ENCODE measurements at places on chromosomes 11 and 22. TPM values are rescaled to one million over a fixed set of nuclear protein-coding genes. Genes with fewer than 3 reads are reported as not detected.
A peak's percentile ranks its signal among the peaks of the same experiment; 100 is the strongest.

Gene CBLIF
- total RNA-seq = not detected

Gene FAM168A
- 8.2 TPM for total RNA-seq

Gene GNAZ
- 6.0 TPM for total RNA-seq

Gene NEFH
- total RNA-seq = not detected

Gene TMPRSS4
- 157 TPM for total RNA-seq

Gene SHANK3
- total RNA-seq = not detected

- no peak for DNase-seq
Measured at GRCh38 chr11:130070846-130071200, 1.1 kb downstream of the APLP2 start.

- DNase-seq = no peak
Measured at GRCh38 chr11:5550440-5551095, 2.2 kb upstream of the OR52H1 start.

GRCh38 chr11:104510169-104510568 lies 346.2 kb upstream of the PDGFD start:
- DNase-seq = no peak

DNA sequence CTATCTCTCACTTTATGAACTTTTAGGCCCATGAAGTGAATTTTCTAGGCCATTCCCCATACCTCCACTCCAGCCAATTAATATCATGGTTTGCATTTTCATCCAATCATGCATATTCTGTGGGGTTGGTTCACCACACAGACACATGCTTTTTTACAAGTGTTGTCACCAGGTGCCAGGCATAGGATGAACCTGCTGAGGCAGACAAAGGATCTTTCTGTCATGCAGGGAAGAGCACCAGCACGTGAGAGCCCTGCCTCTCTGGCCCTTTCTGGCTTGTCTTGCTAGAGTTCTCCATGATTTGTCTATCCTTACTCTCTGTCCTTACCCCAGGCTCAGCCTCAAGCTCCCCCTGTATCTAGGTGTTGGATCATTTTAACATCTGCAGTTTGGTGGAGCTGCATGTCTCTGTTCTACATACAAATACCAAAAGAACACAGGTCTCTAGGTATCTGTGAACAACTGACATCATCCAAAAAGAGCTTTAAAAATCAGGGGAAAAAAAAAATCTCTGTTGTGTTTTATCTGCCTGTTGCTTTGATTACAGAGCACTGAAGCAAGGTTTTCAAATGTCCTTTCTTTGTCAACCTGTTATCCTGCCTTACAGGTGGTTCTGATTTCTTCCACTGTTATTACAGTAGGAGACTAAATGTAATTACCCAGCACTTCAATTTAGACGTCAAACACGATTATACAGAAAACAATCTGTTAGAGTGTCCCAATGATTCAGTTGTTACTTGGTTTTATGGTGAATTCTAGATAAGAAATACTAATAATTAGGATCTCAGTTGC lies 58.4 kb upstream of the GRAMD1B start:
- no peak for DNase-seq

- no peak for DNase-seq
Measured at GRCh38 chr22:28505416-28506149, 174.1 kb downstream of the TTC28 start.

DNA sequence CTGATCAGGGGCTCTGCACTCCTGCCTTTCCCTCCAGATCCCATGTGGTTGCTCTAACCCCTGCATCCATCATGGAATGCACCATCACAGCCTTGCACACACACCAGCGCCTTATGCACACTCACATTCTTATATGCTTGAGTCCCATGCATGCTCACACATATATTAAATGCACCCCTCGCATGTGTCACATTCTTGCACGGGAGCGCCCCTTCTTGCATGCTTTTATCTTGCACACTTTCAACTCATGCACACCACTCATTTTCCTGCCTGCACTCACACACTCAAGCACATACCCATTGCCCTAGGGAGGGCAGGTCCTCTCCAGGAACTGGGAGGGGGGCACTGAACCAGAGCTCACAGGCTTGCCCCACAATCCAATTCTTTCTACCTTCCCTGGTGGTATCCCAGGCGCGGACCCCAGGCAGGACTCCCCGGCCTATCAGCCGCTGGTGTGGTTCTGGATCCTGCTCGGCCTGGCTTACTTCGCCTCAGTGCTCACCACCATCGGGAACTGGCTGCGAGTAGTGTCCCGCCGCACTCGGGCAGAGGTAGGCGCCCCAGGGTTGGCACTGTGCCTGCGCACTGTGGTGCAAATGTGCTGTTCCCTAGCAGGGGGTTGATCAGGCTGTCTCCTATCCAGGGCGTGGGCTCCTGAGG lies 2.3 kb upstream of the CATSPERZ start:
- DNase-seq = no peak

DNA sequence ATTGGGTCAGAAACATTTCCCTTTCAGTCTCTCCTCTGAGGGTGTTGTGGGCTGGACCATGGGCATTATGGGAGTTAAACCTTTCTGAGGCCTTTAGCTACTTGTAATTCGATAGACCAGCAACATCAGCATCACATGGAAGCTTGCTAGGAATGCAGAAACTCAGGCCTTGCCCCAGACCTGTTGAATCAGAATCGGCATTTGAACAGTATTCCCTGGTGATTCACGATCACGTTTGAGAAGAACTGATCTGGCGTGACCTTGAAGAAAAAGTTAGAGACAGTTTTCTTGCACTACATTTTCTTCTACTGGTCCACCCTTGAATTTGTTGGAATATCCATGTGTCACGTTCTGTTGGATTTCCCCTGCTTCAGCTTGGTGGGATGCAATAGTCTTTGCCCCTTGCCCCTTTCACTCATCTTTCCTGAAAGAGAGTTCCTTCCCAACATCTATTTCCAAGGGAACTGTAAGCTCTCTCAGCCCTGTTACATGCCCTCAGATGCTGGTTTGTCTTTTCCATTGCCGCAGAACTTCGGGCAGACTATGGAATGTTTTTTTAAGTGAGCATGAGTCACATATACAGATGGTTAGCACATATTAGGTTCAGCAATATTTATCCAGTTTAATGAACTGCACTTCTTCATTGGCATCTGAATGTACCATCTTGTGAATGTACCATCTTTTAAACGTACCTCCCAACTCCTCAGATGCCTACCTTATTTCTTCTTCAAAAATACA lies 23.9 kb downstream of the EHF start:
- no peak for DNase-seq

GRCh38 chr22:20574920-20575353 lies 67.5 kb downstream of the MED15 start:
- no peak for DNase-seq

GRCh38 chr11:70141486-70142220 lies 61.4 kb upstream of the FADD start:
- DNase-seq = no peak

DNA sequence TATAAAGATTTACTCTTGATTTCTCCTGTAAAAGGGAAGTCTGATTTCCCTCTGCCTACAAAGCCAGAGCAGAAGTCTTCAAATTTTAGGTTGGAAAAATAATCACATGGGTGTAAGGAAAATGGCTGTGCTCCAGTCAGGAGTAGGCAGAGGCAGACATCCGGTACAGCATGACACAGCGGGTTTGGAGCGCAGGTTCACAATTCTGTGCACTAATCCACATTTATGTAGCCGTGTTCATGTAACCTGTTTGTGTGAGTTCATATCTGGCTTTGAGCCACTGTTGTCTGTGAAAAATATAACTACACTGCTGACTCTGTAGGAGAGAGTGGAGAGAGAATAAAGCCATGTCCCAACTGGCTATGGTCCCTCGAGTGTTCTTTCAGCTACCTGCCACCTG lies 248.0 kb downstream of the CASP12 start:
- no peak for DNase-seq

DNA sequence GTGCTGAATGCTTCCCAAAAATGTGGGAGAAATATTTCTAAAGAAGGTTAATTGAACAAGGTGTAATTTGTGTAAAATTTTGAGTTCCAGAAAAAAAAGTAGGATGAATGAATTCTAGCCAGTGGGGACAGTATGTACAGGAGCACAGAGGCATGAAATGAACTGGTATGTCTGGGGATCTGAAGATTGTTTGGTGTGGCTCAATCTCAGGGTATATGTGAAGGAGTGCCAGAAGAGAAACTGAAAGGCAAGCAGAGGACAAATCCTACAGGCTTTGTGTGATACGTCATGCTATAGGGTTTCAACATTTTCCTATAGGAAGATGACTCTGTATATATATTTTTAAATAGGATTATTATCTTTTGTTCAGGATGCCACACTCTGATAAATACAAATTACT lies 126.9 kb downstream of the FAM181B start:
- DNase-seq = no peak

DNA sequence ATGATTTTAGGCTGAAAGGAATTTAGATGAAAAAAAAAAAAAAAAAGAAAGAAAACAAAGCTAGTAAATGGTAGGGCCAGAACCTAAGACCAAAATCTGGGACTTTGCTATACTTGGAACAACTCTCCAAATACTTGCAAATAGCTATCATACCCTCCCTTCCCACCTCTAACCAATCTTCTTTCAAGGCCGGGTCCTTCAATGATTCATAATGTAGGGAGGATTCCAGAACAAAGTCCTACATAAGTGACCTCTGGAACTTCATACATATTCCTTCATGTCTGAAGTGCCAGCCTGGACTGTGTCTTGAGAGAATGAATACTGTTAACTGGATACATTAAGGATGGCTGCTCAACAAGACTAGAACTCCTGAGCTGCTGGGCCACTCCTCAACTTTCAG lies 9.9 kb downstream of the STK33 start:
- peak; percentile 9 for DNase-seq

DNA sequence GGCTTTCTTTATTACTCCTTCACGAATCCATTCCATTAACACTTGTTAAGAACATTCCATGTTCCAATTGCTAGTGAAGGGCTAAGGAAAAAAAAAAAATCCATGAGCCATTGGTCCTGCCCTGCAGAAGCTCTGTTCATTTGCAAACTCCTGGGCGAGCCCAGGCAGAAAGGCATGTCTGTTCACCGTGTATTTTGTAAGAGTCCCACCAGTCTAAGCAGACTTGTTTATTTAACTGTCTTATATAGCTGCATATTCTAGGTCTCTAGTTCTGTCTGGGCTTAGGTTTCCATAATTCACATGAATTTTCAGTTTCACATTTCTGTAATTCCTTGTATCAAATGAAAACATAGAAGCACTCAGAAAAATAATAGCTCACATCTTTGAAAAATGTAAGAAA lies 97.4 kb upstream of the POU2AF2 start:
- DNase-seq = no peak

DNA sequence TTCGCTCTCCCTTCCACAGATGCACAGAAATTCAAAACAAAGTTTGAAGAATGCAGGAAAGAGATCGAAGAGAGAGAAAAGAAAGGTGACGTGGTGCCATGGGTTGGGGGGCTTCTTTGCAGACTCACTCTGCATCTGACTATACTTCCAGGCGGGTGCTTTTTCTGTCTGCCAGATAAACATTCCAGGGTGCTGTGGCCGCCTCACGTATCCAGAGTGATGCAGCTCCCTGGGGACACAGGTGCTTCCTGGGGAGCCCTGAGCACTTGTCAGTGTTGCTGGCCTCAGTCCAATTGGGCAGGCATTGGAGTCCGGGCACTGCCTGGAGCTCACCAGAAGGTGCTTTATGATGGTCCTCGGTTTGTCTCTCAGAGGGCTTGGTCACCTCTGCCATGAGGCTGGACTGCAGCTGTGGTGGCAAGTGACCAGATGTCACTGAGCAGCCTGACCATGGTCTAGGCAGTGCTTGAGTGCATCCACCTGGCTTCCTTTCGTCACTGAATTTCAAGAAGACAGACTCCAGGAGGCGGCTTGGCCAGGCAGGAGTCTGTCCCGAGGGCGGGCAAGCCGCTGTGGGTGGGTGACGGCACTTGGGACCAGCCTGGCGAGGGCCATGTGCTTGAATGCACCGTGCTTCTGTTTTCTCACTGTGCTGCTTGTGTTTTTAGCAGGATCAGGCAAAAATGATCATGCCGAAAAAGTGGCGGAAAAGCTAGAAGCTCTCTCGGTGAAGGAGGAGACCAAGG lies 5.1 kb upstream of the ZDHHC8 start:
- DNase-seq = no peak

DNA sequence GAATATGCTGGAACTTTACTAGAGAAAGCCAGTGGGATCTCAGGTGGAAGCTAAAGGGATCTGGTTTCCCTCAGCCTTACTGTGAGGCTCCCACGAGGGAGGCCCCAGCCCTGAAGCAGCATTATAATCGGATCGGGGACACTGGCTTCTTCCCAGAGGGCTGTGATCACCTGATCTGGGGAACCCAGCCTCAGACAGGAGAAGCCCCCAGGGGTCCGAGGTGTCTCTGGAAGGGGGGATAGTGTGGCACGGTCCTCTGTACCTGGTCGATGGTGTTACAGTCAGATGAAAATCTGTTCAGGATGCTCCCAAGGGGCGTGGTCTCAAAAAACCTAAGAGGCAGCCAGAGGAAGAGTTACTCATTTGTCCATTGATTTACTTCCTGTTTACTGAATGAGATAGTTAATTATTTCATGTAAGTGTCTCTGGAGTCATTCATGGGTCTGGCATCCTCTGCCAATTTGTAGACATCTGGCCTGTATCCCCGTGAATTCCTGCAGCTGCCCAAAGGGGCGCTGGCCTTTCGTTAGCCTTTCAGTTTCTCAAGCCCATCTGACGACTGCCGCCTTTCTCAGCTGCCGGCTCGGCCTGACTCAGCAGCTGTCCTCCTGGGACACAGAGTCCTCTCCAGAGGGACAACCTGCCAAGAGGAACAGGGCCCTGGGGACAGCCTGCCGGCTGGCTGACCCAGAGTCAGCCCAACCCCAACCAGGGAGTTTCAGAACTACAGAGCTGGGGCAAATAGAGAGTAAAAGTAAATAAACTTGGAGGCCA lies 17.0 kb upstream of the KCNJ11 start:
- peak; percentile 50 for DNase-seq

DNA sequence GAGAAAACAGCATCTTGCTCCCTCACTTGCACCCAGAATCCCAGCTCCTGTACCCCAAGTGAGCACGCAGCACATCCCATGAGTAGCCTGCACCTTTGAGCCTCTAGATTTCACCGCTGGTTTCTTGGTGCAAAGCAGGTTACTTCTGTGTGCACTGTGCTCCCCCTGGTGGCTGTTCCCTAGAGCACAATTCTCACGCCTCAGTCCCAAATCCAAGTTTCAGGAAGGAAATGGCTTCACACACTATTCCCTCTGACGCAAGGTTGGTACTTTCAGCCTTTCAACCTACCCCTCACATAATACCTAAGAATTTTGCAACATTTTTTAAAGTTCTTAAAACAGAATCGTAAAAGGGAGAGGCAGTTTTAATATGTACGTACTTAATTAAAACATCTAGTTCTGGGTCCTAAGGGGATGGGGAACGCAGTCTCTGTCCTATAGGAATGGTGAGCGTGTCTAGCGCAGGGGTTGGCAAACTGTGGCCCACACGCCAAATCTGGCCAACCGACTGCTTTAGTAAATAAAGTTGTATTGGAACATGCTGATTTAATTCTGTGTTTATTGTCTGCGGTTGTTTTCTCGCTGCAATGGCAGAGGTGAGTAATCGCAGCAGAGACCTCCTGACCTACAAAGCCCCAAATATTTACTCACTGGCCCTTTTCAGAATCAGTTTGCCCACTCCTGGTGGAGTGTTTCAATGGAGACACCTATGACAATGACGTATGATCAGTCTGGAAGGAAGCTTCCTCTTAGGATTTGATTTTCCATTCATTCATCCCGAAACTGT lies 27.5 kb downstream of the DHCR7 start:
- DNase-seq = peak; percentile 78
